ENCODE measurements at places on chromosomes 1 and 21.

GRCh38 chr1:78501203-78501602 lies 10.4 kb downstream of the PTGFR start:
- no peak for DNase-seq

DNA sequence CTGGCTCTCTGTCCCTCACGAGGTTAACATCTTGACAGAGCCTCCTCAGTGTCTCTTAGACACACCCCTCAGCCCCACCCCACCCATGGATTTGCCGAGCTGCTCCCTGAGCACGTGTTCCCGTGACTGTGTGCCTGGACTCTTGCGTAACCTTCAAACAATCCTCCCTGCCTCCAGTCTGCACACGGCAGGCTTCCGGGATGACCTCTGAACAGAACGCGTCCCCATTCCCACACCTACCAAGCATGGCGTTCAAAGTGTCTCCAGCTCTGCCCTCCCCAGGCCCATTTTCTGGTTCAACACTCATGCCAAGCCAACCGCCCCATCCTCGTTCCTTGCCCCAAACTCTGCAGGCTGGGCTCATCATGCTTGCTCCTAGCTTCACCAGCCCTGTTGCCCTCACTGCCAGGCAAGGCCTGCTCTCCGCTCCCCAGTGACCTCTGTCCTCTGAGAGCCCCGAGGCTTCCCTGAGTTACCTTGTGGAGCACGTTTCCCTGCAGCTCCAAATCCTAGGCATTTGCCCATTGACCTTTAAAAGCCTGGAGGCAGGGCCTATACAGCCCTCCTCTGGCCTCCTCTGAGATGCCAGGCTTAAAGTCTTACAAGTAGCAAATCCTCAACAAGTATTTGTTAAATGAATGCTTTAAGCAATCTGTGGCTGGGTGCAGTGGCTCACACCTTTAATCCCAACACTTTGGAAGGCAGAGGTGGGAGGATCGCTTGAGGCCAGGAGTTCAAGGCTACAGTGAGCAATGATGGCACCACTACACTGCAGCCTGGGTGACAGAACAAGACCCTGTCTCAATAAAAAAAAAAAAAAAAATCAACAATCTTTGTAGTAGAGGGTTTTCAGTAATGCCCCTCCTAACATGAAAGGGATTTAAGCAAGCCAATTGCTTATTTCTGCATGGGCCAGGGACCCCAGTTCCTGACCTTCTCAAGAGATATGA lies 5.0 kb downstream of the AGT start:
- DNase-seq, result peak; percentile 9

DNA sequence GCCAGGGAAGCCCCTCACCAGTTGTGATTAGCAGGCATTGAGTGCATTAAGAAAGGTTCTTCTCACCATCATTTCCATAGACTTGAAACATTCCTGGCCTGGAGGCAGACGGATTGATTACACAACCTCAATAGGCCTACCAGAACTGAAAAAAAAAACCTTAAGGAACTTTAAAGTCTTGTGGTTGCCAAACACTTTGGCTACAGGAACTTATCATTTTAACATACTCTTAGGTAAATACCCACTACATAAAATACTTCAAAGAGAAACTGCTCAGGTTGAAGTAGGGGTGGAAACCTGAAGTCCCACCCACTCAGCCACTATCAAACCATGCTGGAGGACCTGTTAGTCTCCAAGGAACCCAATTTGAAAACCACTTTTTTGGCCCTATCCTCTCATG lies 22.4 kb upstream of the HMGB4 start:
- DNase-seq, result peak; percentile 14

- DNase-seq, result no peak
Measured at GRCh38 chr1:8680664-8681650, 136.5 kb downstream of the RERE start.

- DNase-seq, result no peak
Measured at GRCh38 chr1:168443899-168444298, 99.9 kb downstream of the XCL2 start.

DNA sequence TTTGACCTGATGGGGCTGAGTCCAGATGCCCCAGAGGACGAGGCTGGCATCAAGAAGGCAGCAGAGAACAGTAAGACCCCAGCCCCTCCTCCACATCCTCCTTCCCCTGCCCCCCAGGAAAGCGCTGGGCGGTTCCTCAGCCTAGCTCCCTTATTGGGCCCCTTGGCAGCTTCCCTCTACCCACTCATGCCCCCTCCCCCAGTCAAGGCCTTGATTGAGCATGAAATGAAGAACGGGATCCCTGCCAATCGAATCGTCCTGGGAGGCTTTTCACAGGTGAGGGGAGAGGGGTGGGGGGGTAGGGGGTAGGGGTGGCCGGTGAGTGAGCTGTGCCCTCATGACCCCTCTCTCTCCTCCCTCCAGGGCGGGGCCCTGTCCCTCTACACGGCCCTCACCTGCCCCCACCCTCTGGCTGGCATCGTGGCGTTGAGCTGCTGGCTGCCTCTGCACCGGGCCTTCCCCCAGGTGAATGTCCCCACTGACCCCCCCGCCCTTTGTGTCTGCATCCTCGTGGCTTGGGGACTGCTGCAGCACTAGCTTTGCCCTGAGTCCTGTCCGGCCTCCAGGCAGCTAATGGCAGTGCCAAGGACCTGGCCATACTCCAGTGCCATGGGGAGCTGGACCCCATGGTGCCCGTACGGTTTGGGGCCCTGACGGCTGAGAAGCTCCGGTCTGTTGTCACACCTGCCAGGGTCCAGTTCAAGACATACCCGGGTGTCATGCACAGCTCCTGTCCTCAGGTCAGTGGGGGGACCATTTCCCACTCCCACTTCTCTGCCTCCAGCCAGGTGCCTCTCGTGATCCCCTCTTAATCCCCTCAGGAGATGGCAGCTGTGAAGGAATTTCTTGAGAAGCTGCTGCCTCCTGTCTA lies 3.2 kb downstream of the LYPLA2 start:
- DNase-seq, result no peak

- DNase-seq, result peak; percentile 14
Measured at GRCh38 chr1:115746021-115746690, 22.4 kb downstream of the CASQ2 start.

DNA sequence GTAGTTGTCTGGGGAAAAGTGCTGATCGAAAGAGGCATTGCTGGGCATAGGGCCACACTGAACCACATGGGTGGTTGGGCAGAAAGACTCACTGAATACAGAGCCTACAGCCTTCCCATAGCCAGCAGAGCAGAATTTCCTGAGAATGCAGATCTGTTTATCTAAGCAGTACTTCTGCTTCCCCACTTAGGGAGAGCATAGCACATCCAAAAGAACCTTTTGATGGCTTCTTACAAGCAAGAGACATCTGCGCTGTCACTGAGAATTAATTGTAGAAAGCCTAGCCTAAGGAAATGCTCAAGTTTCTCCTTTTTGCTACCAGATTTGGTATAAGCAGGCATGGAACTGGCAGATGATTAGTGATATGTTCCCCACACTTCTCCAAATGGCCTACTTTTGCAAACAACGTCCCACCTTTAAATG lies 13.0 kb upstream of the KLHDC8A start:
- no peak for DNase-seq

GRCh38 chr1:72734415-72734814 lies 452.1 kb upstream of the NEGR1 start:
- no peak for DNase-seq

Data from fibroblast of skin of abdomen (primary cell).